ENCODE measurements at places on chromosomes 4 and X.

- DNase-seq, result no peak
Observed at GRCh38 chrX:150594584-150594983, 26.2 kb downstream of the MTM1 start.

DNA sequence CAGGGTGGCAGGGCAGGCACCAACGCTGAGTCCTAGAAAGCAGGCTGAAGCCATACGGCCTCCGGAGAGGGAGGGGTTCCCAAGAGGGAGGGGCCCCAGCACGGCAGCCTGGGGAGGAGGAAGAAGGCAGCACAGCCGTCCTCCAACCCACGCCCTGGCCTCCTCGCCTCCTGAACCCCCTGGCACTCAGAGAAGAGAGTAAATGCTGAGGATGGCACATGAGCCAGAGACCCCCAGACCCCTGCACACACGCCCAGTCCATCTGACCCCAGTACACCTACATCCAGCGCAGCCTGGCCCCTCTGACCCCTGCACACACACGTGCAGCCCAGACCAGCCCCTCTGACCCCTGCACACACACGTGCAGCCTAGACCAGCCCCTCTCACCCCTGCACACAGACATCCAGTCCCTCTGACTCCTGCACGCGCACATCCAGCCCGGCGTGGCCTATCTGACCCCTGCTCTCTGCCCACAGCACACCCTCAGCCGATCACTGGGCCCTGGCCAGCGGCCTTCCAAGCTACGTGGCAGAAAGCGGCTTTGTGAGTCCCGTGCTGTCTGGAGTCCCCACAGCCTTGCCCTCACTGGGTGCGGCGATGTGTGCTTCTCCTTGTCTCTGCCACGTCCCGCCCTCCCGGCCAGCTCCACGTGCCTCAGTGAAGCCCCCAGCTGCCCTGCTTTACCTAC, 18.5 kb downstream of the ATP5ME start:
- DNase-seq, result no peak

- no peak for DNase-seq
Observed at GRCh38 chr4:126168484-126168883, 853.7 kb downstream of the FAT4 start.

- no peak for DNase-seq
Observed at GRCh38 chr4:73912191-73912590, 43.0 kb downstream of the CXCL1 start.

DNA sequence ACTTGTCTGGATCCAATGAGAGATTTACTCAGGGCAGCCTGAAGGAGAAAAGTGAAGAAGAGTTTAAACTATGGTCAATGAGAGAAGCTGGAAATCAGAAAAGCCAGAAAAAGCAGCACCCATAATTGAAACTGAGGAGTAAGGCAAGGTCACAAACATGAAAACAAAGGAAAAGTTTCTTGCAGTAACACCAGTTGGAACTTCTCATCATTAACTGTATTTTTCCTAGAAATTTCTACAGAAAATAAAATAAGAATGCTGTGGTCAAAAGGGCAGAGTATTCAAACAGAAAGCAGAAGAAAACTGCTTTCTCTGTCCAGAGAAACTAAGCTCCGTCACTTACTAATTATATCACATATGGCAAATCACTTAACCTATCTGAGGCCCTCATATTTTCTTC, 102.2 kb downstream of the OR13H1 start:
- DNase-seq, result no peak

GRCh38 chr4:48247878-48248558, 21.6 kb downstream of the TEC start:
- no peak for DNase-seq

DNA sequence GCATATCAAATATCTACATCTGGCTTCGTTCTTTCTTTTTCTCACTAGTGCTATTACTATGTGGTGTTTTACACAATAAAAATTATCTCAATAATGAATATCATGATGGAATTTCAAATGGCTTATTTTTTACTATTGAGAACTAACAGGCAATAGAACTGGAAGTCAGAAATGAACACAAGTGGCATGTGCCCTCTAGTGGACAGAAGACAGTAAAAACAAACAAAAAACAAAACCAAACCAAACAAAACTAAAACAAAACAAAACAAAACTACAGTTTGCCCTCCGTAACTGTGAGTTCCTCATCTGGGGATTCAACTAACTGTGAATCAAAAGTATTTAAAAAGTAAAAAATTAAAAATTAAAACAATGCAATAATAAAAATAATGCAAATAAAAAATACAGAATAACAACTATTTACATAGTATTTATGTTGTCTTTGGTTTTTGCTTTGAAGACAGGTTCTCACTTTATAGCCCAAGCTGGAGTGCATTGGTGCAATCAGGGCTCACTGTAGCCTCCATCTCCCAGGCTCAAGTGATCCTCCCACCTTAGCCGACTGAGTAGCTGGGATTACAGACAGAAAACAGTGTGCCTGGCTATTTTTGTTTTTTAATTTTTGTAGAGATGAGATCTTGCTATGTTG, 195.6 kb upstream of the TACR3 start:
- no peak for DNase-seq

GRCh38 chrX:24204331-24204730, 54.8 kb downstream of the ZFX start:
- DNase-seq, result no peak

DNA sequence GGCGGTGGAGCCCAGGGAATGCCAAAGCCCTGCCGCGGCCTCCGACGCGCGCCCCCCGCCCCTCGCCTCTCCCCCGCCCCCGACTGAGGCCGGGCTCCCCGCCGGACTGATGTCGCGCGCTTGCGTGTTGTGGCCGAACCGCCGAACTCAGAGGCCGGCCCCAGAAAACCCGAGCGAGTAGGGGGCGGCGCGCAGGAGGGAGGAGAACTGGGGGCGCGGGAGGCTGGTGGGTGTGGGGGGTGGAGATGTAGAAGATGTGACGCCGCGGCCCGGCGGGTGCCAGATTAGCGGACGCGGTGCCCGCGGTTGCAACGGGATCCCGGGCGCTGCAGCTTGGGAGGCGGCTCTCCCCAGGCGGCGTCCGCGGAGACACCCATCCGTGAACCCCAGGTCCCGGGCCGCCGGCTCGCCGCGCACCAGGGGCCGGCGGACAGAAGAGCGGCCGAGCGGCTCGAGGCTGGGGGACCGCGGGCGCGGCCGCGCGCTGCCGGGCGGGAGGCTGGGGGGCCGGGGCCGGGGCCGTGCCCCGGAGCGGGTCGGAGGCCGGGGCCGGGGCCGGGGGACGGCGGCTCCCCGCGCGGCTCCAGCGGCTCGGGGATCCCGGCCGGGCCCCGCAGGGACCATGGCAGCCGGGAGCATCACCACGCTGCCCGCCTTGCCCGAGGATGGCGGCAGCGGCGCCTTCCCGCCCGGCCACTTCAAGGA, at the start of gene FGF2:
Gene FGF2, plus strand, starts transcription at position 279 of the 705 bp plus-strand sequence. Its CDS starts 344 bp downstream, at position 623.
- no peak for DNase-seq

- no peak for DNase-seq
Observed at GRCh38 chr4:40283968-40284367, 51.2 kb upstream of the CHRNA9 start.

DNA sequence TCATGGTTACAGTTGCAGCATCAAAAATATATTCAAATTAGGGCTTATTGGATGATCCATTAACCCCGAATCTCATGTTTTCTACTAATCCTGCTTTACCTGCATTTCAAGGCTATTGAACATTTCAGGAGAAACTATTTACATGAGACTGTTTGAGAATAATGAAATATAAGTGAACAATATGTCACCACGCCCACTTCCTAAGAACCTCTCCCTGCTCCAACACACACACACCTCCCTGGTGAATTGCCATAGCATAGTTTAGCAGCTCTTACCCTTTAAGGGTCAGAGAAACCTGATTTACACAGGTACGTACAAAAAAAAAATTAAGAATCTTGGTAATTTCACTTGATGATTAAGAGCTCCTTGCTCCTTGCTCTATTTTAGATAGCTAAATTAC, 113.4 kb downstream of the ANXA5 start:
- DNase-seq, result no peak

DNA sequence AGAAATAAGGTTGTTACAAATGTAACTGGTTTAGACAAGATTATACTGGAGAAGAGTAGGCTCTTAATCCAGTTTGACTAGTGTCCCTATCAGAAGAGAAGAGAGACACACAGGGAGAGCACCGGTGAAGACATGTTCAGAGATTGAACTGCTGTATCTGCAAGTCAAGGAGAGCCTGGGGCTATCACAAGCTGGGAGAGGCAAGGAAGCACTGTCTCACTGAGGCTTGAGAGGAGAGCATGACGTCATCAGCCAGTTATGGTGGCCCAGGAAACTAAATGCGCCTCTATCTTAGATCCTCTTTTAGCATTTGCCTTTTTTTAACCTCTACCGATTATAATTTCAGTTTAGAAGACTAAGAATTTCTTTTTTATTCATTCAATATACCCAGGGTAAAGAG, 583.4 kb downstream of the TRAM1L1 start:
- no peak for DNase-seq

GRCh38 chr4:73901031-73901430, 31.8 kb downstream of the CXCL1 start:
- DNase-seq, result no peak

DNA sequence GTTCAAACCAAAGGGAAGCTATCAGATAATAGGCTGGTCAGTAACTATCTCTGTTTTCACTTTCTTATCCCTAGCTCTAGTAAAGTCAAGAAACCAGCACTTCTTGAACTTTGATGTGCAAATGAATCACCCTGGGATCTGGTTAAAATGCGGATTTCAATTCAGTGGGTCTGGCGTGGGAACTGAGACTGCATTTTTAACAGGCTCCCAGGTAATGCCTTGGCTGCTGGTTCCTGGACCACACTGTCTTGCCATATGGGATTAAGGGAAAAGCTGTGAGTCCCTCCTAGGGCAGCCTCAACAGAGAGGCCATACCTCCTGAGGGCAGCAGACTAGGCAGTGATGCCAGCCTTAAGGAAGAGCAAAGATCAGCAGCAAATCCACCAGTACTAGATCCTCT, 1.7 kb downstream of the RNF175 start:
- DNase-seq, result no peak

- DNase-seq, result peak; percentile 5
Observed at GRCh38 chr4:153787575-153787974, 1.3 kb downstream of the SFRP2 start.

GRCh38 chr4:111267786-111268185, 644.9 kb upstream of the PITX2 start:
- no peak for DNase-seq

GRCh38 chr4:127881563-127881864, 821 bp downstream of the PLK4 start:
- DNase-seq, result no peak

GRCh38 chrX:136097871-136098805, 49.2 kb upstream of the FHL1 start:
- no peak for DNase-seq

DNA sequence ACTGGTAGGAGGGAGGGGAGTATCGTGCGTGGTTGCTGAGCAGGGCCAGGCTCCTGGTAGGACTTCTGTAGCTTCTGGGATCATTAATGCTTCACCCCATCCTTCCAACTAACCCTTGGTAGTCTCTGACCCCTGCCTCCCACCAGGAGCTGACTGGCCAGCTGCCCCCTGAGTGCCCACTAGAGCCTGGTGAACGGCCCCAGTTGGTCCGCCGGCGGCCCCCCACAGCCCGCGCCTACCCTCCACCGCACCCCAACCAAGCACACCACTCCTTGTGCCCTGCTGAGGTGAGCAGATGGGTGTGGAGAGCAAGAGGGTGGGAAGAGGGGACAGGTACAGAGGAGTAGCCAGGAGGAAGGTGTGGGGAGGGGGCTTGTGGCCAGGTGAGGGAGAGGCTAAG, 4.9 kb downstream of the CCDC120 start:
- DNase-seq, result no peak

Data from NCI-H524 (cell line).